Stimulated activated CD4-positive, alpha-beta T cell treated with anti-CD3 and anti-CD28 coated beads, Interleukin-1b, Interleukin-23, amount 100 ng/mL, for 1 hour (primary cell): ENCODE measurements at places on chromosomes 5 and 9.

DNA sequence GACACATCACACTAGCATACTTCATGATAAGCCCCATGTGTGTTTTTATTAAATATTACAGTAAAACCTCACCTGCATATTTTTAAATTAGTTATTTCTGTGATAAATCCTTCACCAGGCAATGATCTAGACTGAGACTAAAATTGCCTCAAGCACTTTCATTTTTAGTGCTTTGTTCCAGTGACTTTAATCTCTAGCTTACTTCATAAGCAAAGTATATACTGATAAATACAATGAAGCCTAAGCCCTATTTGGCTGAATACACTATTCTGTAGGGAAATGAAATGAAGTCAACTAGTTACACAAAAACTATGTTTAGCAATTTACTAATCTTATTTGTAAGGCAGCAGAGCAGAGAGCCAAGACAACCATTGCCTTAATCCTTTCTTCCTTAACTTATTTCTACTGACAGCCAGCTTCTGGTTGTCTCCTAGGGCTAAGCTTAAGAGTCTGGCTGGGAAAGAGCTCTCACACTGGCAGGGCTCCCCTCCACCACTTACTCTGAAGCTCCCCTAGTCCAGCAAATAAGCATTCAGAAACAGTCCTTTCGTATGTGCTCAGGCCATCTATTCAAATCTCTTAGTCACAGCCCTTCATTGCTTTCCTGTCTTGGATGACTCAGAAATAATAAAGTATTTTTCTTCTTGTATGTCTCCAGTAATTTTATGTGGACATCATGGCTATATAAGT lies 31.4 kb upstream of the MTAP start:
- no peak for DNase-seq

DNA sequence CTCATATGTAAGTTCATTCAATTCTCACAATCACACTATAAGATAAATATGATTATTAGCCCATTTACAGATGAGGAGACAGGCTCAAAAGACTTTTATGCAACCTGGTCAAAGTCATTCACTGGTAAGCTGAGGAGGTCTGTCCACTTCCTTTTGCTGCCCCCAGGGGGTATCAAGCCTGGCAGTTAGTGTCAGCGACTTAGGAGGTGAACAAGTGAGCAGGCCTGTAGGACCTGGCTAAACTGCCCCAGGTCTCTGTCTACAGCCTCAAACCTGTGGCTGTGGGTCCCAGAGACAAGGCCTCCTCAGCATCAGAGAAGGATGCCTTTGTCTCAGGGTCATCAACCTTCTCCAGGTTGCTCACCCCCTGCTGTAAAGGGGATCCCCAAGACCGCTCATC lies 10.4 kb downstream of the TGFBI start:
- no peak for DNase-seq

DNA sequence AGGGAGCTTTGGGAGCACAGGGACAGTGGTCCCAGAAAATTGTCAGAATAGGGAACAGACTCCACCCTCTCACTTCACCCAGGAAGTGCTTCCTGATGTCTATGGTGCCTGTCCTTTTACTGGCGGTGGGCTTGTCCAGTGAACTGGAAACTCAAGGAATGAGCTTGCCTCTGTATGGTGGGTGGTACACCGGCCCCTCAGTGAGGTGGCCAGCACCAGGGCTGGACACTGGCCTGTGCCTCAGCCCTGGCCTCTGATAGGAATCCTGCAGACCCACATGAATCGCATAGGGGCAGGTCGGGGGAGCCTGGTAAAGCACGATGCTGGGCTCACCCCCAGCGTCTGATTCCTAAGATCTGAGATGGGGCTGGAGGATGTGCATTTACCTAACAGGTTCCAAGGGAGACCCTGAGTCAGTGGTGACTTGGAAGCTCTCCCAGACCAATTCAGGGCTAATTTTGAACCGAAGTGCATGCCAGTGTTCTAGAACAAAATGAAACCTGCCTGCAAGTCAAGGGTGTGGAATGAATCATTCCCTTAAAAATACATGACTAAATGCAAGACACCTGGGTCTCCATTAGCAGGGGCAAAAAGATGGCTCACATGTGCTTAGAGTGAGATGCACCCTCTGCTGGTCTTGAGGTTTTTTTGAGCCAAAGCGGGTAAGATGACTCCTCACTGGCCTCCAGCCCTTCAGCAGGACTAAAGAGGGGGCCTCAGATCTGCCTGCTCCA lies 178.3 kb downstream of the HSPA4 start:
- DNase-seq: no peak

DNA sequence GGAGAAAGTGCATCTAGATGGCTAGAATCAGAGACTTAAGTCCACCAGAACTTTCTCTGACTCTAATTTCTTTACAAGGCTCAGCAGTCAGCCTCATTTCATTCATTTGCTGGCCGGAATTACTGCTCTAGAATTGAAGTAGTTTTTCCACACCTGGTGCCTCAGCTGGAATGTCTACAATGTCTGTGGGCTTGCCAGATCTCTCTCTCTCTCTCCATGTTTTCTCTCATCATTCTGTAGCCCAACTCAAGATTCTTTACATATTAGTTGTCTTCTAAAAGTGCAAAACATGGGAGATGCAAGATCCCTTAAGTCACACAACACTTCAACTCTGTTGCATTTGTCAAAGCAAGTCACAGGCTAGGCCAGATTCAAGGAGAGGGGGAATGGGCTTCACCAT lies 103.9 kb upstream of the TAF11L2 start:
- DNase-seq: no peak

- DNase-seq: no peak
These were observed 21.0 kb downstream of the RALGPS1 start for GRCh38 chr9:126935630-126936029.

DNA sequence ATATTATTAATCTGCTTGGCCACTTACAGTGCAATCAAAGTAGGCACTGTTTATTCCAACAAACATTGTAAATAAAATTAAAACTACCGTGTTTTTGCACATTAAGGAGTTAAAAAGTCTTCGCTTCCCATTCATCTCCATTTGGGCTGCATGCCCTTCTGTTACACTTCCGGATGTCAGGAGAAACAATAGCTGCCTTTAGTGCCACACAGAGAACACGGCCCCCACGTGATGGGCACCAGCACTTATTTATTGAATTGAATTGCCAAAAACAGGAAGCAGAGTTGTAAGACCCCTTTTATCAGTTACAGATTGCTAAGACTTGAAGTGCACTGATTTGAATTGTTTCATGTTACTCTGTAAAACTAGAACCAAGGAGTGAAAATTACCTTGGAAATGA lies 80.4 kb downstream of the LHFPL2 start:
- DNase-seq: no peak
